Ascending aorta (tissue), 2 donors: ENCODE measurements at places on chromosomes 1 and 21. TPM values are rescaled to one million over a fixed set of nuclear protein-coding genes. Genes with fewer than 3 reads are reported as not detected.

- H3K4me1 ChIP-seq, result no peaks in the 10 kb centered on the region
- H3K36me3 ChIP-seq, result no peaks in the 10 kb centered on the region
- H3K4me3 ChIP-seq, result no peak overlapping the region
- H3K27ac ChIP-seq, result no peak overlapping the region
- no peaks in the 10 kb centered on the region for H3K27me3 ChIP-seq
Observed at GRCh38 chr1:55624766-55625165, 409.6 kb upstream of the USP24 start.

TINAGL1 gene
- total RNA-seq, result 1,807 TPM

GRCh38 chr1:30041741-30042437 is 681.5 kb downstream of the MATN1 start:
- no peaks in the 10 kb centered on the region for H3K27me3 ChIP-seq
- H3K27ac ChIP-seq, result no peak overlapping the region
- no peak overlapping the region for H3K4me3 ChIP-seq

LCE1E gene
- not detected for total RNA-seq

DNA sequence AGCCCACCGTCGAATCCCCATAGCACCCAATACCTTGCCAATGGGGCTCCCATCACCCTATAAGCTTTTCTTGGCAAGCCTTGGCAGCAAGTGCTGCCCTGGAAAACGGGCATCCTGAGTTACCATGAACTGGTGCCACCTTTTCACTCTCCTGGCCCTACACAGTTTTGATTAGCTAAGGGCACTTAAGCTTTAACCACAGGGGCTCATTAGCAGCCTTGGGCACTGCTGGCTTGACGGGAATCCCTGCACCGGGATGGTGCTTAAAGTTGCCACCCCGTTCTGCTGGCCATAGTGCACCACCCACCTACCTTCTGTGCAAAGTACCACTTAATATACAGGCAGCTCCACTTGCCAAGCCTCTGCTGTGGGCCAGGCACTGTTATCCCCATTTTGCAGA is 13.7 kb downstream of the PARS2 start:
- no peak overlapping the region for H3K27ac ChIP-seq
- no peaks in the 10 kb centered on the region for H3K36me3 ChIP-seq
- no peaks in the 10 kb centered on the region for H3K27me3 ChIP-seq
- DNase-seq, result no peak

DNA sequence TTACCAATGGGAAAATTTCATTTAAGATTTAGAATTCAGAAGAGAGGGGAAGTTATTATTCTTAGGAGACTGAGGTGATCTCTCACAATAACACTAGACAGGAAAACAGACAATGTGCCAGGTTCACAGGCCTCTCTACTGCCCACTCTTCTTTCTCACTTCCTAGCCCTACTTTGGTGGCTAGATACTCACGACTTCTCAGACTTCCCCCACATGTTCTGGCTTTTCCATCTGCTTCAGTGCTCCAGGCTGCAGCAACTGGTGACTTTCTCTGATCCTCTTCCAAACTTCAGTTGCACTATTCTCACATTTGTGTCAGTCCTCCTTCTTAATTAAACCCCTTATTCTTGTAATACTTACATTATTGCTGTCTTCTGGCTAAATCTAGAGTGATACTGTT is 208.7 kb upstream of the KCTD3 start:
- no peak overlapping the region for H3K27ac ChIP-seq
- DNase-seq, result no peak
- H3K36me3 ChIP-seq, result no peaks in the 10 kb centered on the region
- no peaks in the 10 kb centered on the region for H3K4me1 ChIP-seq
- H3K27me3 ChIP-seq, result no peaks in the 10 kb centered on the region

DNA sequence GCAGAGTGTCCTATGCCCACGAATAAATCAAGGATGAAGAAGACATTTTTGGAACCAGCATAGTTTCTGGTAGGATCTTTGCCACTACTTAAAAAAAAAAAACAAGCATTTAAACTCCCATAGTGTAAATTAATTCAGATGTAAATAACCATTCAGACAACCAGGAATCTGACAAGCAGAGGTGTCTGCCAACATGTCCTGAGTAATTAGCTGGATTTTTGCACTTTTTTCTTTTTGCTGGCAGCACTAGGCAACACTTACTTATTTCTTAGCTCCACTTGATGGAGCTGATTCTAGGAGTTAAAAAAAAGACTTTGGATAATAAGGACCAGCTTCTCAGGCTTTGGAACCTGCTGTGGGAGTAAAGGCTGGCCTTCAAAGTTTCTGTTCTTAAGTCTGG is 27.6 kb upstream of the CNIH3 start:
- no peaks in the 10 kb centered on the region for H3K4me1 ChIP-seq
- no peak overlapping the region for H3K27ac ChIP-seq
- H3K27me3 ChIP-seq, result no peaks in the 10 kb centered on the region
- no peak for DNase-seq
- no peak overlapping the region for H3K4me3 ChIP-seq
- H3K36me3 ChIP-seq, result no peaks in the 10 kb centered on the region

GRCh38 chr1:1259119-1259488 is 12.6 kb upstream of the C1QTNF12 start:
- no peak for DNase-seq
- H3K27ac ChIP-seq, result no peak overlapping the region
- no peak overlapping the region for H3K4me3 ChIP-seq
- no peaks in the 10 kb centered on the region for H3K4me1 ChIP-seq
- H3K36me3 ChIP-seq, result peaks cover 73% of the 10 kb centered on the region

TFF2 gene
- total RNA-seq, result not detected

DNA sequence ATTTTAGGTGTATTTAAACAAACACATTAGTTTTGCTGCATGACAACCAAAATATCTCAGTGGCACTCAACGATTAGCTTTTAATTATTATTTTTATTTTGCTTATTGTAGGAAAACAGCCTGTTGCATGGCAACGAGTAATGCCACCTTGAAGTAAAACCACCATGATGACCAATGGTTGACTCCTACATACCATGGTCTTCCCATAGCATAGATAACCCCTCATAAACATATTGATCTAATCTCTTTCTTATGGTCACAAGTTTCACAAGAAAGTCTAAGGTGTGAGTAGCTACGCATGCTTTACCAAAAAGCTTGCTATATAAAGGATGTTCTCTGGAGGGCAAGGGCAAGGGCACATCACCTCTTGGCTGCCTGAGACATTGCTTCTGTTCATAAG is 61.5 kb upstream of the PTBP2 start:
- H3K4me1 ChIP-seq, result no peaks in the 10 kb centered on the region
- H3K36me3 ChIP-seq, result no peaks in the 10 kb centered on the region
- no peak overlapping the region for H3K27ac ChIP-seq
- no peak overlapping the region for H3K4me3 ChIP-seq
- H3K27me3 ChIP-seq, result no peaks in the 10 kb centered on the region
- no peak for DNase-seq

- no peak overlapping the region for H3K4me3 ChIP-seq
- H3K36me3 ChIP-seq, result no peaks in the 10 kb centered on the region
- H3K27ac ChIP-seq, result no peak overlapping the region
- no peaks in the 10 kb centered on the region for H3K4me1 ChIP-seq
Observed at GRCh38 chr1:112866981-112867380, 89.0 kb downstream of the SLC16A1 start.

KLF17 gene
- total RNA-seq, result not detected

- H3K27ac ChIP-seq, result peak overlapping the region; percentile 41
- H3K4me3 ChIP-seq, result no peak overlapping the region
- no peak for DNase-seq
Observed at GRCh38 chr1:206512058-206512850, 4.9 kb downstream of the RASSF5 start.

TRIM67 gene
- not detected for total RNA-seq

DNA sequence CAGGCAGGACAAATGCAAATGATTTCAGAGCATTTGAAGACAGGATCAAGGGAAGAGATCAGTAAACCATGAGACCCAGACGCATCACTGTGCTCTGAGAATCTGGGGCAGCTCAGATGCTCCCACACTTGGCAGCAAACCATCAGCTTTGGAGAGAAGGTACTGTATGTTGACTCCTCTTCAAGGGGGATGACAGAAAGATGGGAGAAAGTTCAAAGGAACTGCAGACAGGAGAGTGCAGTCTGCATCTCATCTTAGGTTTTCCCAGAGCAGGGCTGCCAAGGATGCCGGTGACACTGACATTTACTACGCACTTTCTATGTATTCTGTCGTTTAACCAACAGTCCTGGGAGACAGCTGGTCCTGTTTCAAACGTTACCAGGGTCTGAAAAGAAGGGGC is 35.8 kb downstream of the OLFML2B start:
- H3K27me3 ChIP-seq, result no peaks in the 10 kb centered on the region
- H3K4me1 ChIP-seq, result no peaks in the 10 kb centered on the region
- no peak for DNase-seq
- peaks cover 13% of the 10 kb centered on the region for H3K36me3 ChIP-seq
- no peak overlapping the region for H3K4me3 ChIP-seq
- no peak overlapping the region for H3K27ac ChIP-seq

TCHH gene
- total RNA-seq, result not detected

- no peak overlapping the region for H3K27ac ChIP-seq
- H3K4me3 ChIP-seq, result no peak overlapping the region
Observed at GRCh38 chr1:64337926-64338325, 132.0 kb upstream of the CACHD1 start.

GRCh38 chr1:84319662-84320061 is 18.2 kb downstream of the SAMD13 start:
- H3K36me3 ChIP-seq, result no peaks in the 10 kb centered on the region
- no peak for DNase-seq
- no peak overlapping the region for H3K4me3 ChIP-seq
- no peaks in the 10 kb centered on the region for H3K27me3 ChIP-seq
- no peaks in the 10 kb centered on the region for H3K4me1 ChIP-seq

DNA sequence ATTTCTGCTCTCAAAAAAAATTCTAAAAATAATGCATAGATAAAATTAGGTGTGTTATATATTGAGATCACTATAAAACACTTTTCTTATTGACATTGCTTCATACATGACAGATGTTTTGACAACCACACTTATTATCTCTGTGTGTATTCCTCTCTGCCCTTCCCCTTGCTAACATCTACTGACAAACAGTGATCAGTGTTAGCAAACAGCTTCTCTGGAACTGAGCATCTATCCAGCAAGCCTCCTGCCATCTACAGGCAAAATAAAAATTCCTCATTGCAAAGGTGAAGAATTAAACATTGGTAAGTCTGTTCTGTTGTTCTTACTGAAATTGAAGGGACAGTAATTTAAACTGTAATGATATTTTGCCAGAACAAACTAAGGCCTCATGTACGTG is 2153.9 kb downstream of the NCAM2 start:
- no peak overlapping the region for H3K4me3 ChIP-seq
- no peak for DNase-seq
- no peaks in the 10 kb centered on the region for H3K36me3 ChIP-seq
- no peaks in the 10 kb centered on the region for H3K27me3 ChIP-seq
- no peak overlapping the region for H3K27ac ChIP-seq

LCE1B gene
- not detected for total RNA-seq

GRCh38 chr1:202966006-202966898 is 805 bp downstream of the CYB5R1 start:
- H3K27me3 ChIP-seq, result no peaks in the 10 kb centered on the region
- H3K27ac ChIP-seq, result peak overlapping the region; percentile 94
- DNase-seq, result peak; percentile 73
- peaks cover 34% of the 10 kb centered on the region for H3K36me3 ChIP-seq
- H3K4me1 ChIP-seq, result peaks cover 4% of the 10 kb centered on the region
- H3K4me3 ChIP-seq, result peak overlapping the region; percentile 99

RPS6KA1 gene
- 9.6 TPM for total RNA-seq

- H3K4me1 ChIP-seq, result peaks cover 10% of the 10 kb centered on the region
- no peak overlapping the region for H3K27ac ChIP-seq
- H3K4me3 ChIP-seq, result no peak overlapping the region
- H3K27me3 ChIP-seq, result no peaks in the 10 kb centered on the region
Observed at GRCh38 chr1:156703336-156703735, 2.0 kb downstream of the CRABP2 start.

GRCh38 chr1:63794939-63795378 is 21.1 kb downstream of the ROR1 start:
- H3K36me3 ChIP-seq, result no peaks in the 10 kb centered on the region
- no peak for DNase-seq
- peak overlapping the region; percentile 24 for H3K4me3 ChIP-seq
- H3K27me3 ChIP-seq, result no peaks in the 10 kb centered on the region

- DNase-seq, result no peak
- H3K27ac ChIP-seq, result no peak overlapping the region
- no peaks in the 10 kb centered on the region for H3K4me1 ChIP-seq
- H3K27me3 ChIP-seq, result no peaks in the 10 kb centered on the region
Observed at GRCh38 chr1:201363467-201363866, 14.0 kb downstream of the TNNT2 start.

PBX1 gene
- 37.4 TPM for total RNA-seq

F11R gene
- total RNA-seq, result 19.9 TPM

ERICH3 gene
- total RNA-seq, result not detected

- H3K36me3 ChIP-seq, result no peaks in the 10 kb centered on the region
- no peak overlapping the region for H3K27ac ChIP-seq
- no peak overlapping the region for H3K4me3 ChIP-seq
Observed at GRCh38 chr1:221672965-221673364, 68.9 kb downstream of the DUSP10 start.

HES3 gene
- total RNA-seq, result not detected

DNA sequence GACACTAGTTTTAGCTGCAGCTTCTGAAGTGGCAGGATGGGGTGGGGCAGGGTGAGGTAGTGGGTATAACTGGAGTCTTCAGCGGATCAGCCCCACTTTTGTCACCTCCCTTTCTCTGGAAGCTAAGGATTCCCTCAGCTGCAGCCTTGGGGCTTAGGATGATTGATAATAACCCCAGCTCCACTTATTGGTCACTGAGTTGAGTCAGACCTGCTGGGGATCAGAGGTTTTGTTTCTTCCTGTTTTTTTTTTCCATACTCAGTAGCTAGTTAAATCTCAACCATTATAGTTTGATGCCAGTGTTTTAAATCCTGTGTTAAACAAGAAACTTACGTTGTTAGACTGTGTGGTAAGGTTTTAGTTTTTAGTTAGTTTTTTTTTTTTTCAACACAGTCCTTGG is 57.2 kb downstream of the LAMC1 start:
- peak overlapping the region; percentile 41 for H3K27ac ChIP-seq
- H3K27me3 ChIP-seq, result no peaks in the 10 kb centered on the region
- no peak for DNase-seq

- H3K4me3 ChIP-seq, result no peak overlapping the region
- H3K4me1 ChIP-seq, result peaks cover 6% of the 10 kb centered on the region
- no peak for DNase-seq
- no peak overlapping the region for H3K27ac ChIP-seq
- peaks cover 5% of the 10 kb centered on the region for H3K36me3 ChIP-seq
- no peaks in the 10 kb centered on the region for H3K27me3 ChIP-seq
Observed at GRCh38 chr1:43357251-43357650, 1.5 kb upstream of the CDC20 start.

PALMD gene
- 34.4 TPM for total RNA-seq
